Caudate nucleus (tissue), 63 donors: ENCODE measurements at places on chromosomes 5 and 9.

DNA sequence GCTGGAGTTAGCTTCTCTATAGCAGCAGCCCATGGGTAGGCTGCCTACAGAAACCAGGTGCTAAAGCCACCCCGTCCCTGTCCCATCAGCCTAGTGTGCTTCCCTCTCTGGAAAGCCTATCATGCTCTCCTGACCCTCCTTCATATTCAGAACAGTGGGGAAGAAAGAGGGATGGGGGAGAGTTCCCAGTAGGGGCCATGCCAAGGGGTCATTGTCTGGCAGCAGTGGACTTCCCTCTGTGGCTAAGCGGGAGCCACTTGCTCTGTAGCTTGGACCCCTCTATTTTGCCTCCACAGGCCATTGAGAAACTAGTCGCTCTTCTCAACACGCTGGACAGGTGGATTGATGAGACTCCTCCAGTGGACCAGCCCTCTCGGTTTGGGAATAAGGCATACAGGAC, 17.5 kb downstream of the PTPA start:
- DNase-seq = no peak

GRCh38 chr5:87588316-87588715, 175.6 kb upstream of the CCNH start:
- DNase-seq = no peak

DNA sequence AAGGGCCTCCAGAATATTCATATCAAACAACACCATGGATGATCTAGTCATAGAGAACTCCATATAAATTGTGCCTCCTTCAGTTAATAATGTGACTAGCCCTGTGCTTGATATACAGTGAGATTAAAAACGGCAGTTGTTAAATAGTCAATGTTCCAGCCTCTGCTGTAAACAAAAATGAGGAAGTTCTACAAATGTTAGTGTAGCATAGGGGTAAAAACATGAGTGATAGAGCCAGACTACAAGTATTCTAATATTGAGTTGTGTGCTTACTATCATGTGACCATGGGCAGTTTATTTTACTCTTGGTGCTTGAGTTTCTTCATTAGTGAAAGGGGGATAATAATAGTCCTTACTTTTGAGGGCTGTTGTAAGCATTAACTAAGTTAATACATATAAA, 43.3 kb upstream of the SLCO6A1 start:
- no peak for DNase-seq

DNA sequence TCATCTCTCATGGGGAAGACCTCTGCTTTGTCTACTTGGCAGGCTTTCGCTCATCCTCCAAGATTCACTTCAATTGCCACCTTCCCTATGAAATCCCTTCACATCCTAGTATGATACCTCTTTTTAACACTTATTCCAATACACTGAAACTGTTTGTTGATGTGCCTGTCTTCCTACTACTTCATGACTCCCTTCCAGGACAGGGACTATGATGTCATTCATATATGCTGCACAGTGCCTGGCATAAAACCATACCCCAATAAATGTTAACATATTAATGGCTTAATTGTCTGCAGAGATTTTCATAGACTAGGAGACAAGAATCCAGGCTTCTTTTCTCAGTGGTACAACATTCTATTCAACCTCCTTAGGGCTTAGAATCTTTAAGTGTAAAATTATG, 215.5 kb downstream of the ZNF608 start:
- no peak for DNase-seq
